ENCODE measurements at places on chromosomes 2 and 18. TPM values are rescaled to one million over a fixed set of nuclear protein-coding genes. Genes with fewer than 3 reads are reported as not detected.

The KCNF1 gene
- total RNA-seq: not detected

The PIEZO2 gene
- total RNA-seq: 1.6 TPM

The DCAF17 gene
- total RNA-seq: 34.7 TPM

The LBX2 gene
- total RNA-seq: 3.0 TPM

The TP53I3 gene
- 22.3 TPM for total RNA-seq

The CXCR1 gene
- total RNA-seq: not detected

The PROC gene
- not detected for total RNA-seq
